Ascending aorta (tissue), 2 donors: ENCODE measurements at places on chromosomes 4 and X. TPM values are rescaled to one million over a fixed set of nuclear protein-coding genes. Genes with fewer than 3 reads are reported as not detected.

Gene ADH7
- not detected for total RNA-seq

DNA sequence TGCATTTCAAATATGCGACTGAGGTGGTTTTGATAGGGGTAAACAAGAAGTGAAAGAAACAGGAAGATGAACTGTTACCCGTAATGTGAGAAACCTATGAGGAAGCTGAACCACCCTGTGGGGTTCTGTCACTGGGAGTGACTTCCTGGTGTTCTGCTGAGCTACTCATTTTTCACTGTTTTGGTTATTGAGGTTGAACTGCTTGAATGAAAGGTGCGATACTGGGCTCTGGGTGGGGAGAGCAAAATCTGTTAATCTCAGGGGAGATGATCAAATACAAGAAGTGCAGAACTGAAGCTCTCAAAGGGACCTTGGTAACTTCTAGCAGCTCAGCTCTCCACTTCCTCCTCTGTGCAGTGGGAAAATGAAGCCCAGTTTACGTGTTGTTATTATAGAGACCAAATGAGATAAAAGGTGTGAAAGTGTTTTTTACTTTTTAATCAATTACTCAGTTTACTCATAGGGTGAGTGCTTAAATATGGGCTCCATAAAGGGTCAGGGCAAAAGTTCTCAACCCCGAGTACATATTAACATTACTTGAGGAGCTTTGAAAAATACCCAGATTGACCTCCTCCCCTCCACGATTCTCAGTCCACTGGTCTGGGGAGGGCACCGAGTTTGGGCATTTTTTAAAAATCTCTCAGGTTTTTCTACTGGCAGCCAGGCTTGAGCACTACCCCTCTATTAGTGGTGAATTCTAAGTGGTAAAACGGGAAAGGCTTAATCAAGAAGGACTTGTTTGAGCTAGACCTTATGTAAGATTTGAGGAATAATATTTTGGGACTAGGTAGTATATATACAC, 66.7 kb downstream of the COQ2 start:
- no peaks in the 10 kb centered on the region for H3K27me3 ChIP-seq
- H3K27ac ChIP-seq = no peak overlapping the region
- no peak overlapping the region for H3K4me3 ChIP-seq
- H3K4me1 ChIP-seq = no peaks in the 10 kb centered on the region
- no peak for DNase-seq
- no peaks in the 10 kb centered on the region for H3K36me3 ChIP-seq

DNA sequence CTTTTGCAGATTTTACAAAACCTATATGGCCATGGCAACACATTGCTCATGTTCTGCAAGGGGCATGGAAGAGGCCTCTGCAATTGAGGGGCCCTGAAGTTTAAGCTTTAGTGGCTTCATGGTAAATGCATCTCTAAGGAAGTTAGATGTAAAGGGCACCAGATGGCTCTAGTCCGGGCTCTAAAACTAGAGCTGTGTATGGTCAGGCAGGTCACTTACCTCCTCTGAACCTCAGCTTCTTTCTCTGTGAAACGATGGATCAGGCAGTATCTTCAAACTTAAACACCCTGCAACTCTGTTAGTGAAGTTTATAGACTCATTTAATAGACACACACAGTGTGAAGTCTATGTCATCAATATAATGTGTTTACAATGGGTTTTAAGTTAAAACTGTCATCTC, 10.0 kb downstream of the MAGEB17 start:
- H3K27me3 ChIP-seq = no peaks in the 10 kb centered on the region
- H3K4me3 ChIP-seq = no peak overlapping the region
- no peaks in the 10 kb centered on the region for H3K4me1 ChIP-seq
- no peak overlapping the region for H3K27ac ChIP-seq
- no peak for DNase-seq

Gene ZAR1
- total RNA-seq = 1.4 TPM

Gene VCX3A
- not detected for total RNA-seq

- no peak for DNase-seq
- no peaks in the 10 kb centered on the region for H3K4me1 ChIP-seq
Measured at GRCh38 chr4:56512166-56512565, 6.6 kb downstream of the ARL9 start.

- no peaks in the 10 kb centered on the region for H3K4me1 ChIP-seq
- H3K36me3 ChIP-seq = no peaks in the 10 kb centered on the region
- H3K27me3 ChIP-seq = no peaks in the 10 kb centered on the region
- no peak for DNase-seq
- no peak overlapping the region for H3K4me3 ChIP-seq
Measured at GRCh38 chr4:68359508-68359907, 9.6 kb upstream of the YTHDC1 start.

Gene PDLIM3
- 445 TPM for total RNA-seq

DNA sequence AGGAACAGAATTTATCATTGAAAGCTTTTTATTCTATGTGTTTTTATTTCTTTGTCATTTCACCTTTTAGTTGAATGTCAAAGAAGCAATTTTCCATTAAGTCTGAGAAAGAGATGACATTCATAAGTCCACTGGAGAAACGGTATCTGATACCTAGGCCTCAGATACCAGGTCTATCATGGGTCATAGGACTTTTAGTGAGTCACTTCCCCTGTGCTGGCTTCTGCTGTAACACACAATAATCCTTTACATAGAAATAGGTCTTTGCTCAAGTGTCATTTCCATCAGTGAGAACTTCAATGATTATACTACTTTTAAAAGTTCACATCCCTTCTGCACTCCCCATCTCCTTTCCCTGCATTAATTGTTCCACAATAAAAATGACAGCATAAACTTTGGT, 125.5 kb upstream of the ARMCX2 start:
- H3K4me3 ChIP-seq = no peak overlapping the region
- H3K36me3 ChIP-seq = no peaks in the 10 kb centered on the region
- no peaks in the 10 kb centered on the region for H3K4me1 ChIP-seq

DNA sequence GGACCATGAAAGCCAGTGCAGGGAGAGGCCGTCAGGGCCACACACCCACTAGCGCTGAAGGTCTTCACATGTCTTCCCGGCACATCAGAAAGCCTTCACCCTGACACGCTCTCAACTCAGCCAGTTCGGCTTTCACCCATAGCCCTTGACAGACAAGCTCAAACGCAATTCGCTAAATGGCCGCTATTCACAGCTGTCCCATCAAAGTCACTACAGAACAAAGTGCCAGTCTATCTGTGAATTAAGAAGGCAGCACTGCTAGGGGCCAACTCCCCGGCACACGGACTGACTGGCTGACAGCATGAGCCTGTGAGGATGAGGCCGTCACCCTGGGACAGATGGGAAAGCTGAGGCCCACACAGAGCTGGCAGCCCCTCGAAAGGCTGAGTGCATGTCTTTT, 45.7 kb downstream of the ACOX3 start:
- H3K27ac ChIP-seq = peak overlapping the region; percentile 79
- peaks cover 48% of the 10 kb centered on the region for H3K36me3 ChIP-seq
- no peak for DNase-seq
- no peak overlapping the region for H3K4me3 ChIP-seq
- no peaks in the 10 kb centered on the region for H3K27me3 ChIP-seq

DNA sequence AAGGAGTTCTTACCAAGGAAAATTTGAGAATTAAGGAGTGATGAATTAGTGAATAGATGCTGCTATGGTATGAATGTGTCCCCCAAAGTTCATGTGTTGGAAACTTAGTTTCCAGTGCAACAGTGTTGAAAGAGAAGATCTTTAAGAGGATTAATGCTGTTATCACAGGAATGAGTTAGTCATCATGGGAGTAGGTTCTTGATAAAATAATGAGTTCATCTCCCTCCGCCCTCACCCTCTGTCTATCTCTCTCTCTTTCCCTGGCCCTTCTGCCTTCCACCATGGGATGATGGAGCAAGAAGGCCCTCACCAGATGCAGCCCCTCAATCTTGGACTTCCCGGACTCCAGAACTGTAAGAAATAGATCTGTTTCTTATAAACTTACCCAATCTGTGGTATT, 38.3 kb upstream of the KLHL8 start:
- no peaks in the 10 kb centered on the region for H3K36me3 ChIP-seq
- H3K4me3 ChIP-seq = no peak overlapping the region
- H3K4me1 ChIP-seq = no peaks in the 10 kb centered on the region

GRCh38 chr4:135210341-135210740, 1008.8 kb upstream of the PABPC4L start:
- no peak for DNase-seq
- H3K27ac ChIP-seq = no peak overlapping the region
- no peaks in the 10 kb centered on the region for H3K27me3 ChIP-seq
- no peaks in the 10 kb centered on the region for H3K36me3 ChIP-seq
- H3K4me1 ChIP-seq = no peaks in the 10 kb centered on the region
- H3K4me3 ChIP-seq = no peak overlapping the region

- no peak overlapping the region for H3K4me3 ChIP-seq
- DNase-seq = no peak
Measured at GRCh38 chr4:77634132-77634785, 28.6 kb downstream of the CXCL13 start.

GRCh38 chr4:71267244-71267643, 71.6 kb upstream of the SLC4A4 start:
- no peak overlapping the region for H3K27ac ChIP-seq
- H3K27me3 ChIP-seq = no peaks in the 10 kb centered on the region
- no peaks in the 10 kb centered on the region for H3K4me1 ChIP-seq
- H3K4me3 ChIP-seq = no peak overlapping the region

GRCh38 chr4:111326450-111326849, 703.6 kb upstream of the PITX2 start:
- H3K4me1 ChIP-seq = no peaks in the 10 kb centered on the region
- no peak overlapping the region for H3K27ac ChIP-seq
- H3K4me3 ChIP-seq = no peak overlapping the region
- H3K27me3 ChIP-seq = no peaks in the 10 kb centered on the region
